ENCODE measurements at places on chromosomes 13 and 19.
A peak's percentile ranks its signal among the peaks of the same experiment; 100 is the strongest.

GRCh38 chr13:38862443-38862842, 128.2 kb downstream of the STOML3 start:
- no peak for DNase-seq

DNA sequence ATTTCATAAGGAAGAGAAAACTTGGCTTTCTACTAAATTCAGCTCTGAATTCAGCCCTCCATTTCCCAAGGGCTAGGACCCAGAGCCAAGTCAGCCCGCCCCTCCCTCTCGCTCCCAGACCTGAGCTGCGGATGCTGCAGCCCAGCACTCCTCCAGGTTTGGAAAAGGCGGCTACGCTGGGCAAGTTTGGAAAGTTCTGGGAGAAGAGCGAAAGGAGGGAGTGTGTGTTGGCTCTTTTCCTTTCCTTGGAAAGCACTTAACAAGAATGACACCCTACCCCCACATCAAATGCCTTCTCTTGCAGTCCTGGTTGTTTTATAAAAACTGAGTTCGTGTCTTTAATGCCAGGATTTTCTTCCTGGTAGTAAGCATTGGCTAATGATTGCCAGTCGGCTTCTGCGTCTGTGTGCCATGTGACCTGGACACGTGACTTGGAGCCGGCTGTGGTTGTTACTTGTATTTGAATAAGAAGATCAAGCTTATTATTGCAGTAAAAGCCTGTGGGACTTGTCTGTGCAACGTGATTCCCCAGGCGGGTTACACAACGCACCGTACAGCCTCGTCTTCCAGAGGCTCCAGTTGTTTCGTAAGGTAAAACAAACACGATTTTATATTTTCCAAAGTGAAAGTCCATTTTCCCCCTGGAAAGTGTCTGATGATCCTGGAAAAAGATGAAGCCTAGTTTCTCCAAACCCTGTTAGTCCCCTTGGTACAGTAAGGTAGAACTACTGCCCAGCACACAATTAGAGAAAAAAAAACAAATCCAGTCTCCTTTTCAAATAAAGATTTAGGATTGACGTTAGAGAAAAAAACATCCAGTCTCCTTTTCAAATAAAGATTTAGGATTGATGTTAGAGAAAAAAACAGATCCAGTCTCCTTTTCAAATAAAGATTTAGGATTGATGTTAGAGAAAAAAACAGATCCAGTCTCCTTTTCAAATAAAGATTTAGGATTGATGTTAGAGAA, 26.8 kb upstream of the UBE2L5 start:
- DNase-seq, result peak; percentile 82

- peak; percentile 40 for DNase-seq
Observed at GRCh38 chr19:10402441-10403038, 802 bp downstream of the CDC37 start.

DNA sequence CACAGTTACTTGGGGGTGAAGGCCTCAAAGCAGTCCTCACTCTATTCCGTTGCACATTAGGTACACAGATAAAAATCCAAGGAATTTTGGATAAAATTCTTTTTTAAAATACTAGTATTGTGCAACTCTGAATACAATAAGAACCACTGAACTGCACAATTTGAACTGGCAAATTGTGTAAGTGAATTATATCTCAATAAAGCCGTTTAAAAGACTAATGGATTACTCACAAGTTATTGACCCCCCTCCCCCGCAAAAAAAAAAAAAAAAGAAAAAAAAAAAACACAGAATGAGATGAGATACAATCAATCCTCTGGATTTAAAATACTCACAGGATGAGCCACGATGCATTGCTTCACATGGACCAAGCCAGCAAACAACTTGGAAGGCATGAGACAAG, 86.4 kb downstream of the CRYL1 start:
- no peak for DNase-seq

DNA sequence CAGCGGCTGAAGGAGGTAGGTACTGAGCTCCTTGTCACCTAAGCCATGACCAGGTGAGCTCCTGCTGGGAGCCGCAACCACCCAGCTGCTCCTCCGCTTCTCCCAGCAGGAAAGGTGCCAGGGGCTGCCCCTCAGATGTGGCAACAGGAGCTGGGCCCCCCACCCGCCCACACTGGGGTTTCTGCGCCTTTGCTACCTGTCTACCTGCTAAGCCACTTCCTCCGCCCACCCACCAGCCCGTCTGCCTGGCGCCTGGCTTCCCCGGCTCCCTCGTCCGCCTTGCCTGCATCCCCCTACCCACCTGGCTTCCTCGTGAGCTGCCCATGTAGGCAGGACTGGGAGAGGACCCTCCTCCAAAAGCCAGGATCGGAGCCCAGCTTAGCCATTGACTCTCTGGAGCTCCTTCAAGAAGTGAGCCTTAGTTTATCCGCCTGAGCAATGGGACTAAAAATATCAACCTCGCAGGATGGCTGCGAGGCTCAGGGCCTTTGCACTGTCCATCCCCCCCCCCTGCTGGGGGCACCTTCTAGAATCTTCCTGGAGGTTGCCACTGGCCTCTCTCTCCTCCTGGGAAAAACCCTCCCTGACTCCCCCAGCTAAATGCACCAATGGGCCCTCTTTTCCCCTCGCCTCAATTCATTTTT, 55.8 kb upstream of the KLF2 start:
- DNase-seq, result no peak

DNA sequence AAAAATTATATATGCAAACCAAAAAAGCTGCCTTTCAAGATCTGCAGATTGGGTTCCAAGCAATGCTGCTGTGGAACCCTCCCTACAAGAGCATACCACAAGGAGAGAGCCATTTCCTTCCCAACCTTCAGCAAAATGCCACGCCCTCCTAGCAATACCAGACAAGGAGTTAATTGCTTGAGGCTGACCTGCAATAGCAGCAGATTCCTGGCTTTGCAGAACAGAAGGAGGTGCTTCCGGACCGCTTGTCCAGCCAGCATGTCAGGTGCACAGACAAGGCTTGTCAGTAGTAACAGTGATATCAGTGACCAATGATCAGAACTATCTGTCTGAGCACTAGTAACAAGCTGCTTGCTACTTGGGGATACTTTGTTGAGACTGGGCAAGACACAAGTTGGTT, 301.6 kb downstream of the FGF14 start:
- DNase-seq, result no peak

DNA sequence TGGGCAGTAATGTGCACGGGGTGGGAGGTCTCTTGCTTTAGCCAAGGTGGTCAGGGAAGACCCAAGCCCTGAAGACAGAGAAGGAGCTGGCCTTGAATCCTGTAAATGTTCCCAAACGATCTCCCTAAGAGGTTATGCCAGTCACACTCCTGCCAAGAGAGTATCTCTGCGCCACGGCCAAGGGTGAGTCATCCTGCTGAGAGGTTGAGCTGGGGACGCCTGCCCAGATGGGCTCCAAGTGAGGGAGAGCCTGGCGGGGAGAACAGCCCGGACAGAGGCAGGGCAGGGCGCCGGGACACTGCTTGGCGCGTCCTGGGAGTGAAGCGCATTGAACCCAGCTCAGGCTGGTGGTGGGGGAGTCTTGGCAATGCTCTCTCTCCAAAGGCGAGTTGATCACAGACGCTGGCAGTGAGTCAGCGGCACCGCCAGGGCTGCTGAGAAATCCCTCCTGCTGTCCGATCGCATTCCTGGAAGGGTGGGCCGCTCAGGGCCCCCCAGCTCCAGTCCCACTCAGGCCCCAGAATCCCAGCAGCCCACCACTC, 16.4 kb downstream of the SULT2B1 start:
- DNase-seq, result peak; percentile 56

GRCh38 chr19:47057328-47057727, 8.9 kb upstream of the TMEM160 start:
- DNase-seq, result no peak

DNA sequence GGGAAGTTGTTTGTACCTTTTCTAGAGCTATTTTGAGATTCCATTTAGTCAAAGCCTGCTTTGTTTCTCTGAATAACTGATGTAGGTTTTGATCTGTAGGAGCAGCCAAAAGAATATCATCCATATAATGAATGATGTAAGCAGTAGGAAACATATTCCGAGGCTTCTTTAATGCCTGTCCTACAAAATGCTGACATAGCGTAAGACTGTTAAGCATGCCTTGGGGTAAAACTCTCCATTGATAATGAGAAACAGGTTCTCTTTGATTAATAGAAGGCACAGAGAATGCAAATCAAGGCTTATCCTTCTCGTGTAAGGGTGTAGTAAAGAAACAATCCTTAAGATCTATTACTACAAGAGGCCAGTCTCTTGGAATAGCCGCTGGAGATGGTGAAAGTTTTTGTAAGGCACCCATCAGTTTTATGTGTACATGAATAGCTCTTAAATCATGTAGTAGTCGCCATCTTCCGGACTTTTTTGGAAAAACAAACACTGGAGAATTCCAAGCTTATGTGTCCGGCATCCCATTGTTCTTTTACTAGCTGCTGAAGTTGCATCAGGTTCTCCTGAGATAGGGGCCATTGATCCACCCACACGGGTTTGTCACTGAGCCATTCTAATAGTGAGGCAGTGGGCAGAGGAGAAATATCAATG, 13.5 kb downstream of the FPR3 start:
- no peak for DNase-seq

GRCh38 chr13:28485551-28485950, 9.4 kb downstream of the FLT1 start:
- DNase-seq, result no peak

GRCh38 chr19:9991425-9992191, 18.7 kb downstream of the COL5A3 start:
- no peak for DNase-seq

- no peak for DNase-seq
Observed at GRCh38 chr13:42832341-42833096, 51.1 kb downstream of the FAM216B start.

GRCh38 chr13:27302643-27303262, 32.1 kb downstream of the RASL11A start:
- no peak for DNase-seq

GRCh38 chr19:41187884-41188279, 5.1 kb upstream of the CYP2S1 start:
- no peak for DNase-seq

GRCh38 chr19:3036119-3036976, 7.3 kb upstream of the TLE2 start:
- DNase-seq, result peak; percentile 91

DNA sequence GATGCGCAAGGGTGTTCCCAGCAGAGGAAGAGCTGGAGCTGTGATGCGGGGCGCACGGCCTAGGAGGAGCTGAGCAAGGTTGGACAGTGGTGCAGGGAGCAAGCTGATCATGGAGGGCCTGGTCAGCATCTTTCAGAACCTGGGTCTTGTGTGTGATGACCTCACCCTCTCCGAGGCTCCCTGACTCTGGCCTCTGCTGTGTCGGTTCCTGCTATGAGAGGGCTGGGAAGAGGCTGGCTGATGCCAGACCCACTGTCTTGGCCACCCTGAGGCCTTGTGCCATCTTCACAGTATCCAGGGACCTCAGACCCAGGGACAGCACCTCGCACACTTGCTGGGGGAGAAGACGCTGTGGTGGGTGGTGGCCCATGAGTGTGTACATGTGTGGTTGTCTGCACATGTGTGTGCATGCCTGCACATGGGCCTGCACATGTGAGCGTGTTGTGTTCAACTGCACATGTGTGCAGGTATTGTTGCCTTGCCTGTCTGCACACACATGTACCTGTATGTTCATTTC, 16.5 kb upstream of the C13orf46 start:
- no peak for DNase-seq

- no peak for DNase-seq
Observed at GRCh38 chr13:98848746-98849145, 96.3 kb upstream of the SLC15A1 start.

DNA sequence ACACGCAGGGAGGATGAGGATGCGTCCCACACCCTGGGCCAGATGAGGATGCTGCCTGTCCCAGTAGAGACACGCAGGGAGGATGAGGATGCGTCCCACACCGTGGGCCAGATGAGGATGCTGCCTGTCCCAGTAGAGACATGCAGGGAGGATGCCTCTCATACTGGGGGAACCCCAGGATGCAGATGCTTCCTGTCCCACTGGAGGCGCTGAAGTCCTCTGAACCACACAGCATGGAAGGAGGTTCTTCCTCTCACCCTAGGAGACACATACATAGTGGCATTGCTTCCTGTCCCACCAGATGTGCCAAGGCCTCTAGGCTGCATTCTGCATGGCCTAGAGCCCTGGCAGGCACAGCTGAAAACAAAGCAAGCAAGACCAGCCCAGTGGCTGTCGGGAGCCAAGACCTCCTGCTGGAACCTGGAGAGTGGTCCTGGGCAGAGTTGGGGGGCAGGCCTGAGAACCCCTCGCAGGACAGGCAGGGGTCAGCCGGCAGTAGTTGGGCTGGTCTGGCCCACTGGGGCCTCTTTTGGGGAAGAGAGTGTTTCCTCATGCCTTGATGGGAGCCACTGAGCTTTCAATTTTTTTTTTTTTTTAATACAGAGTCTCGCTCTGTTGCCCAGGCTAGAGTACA, 4.3 kb downstream of the HPN start:
- DNase-seq, result peak; percentile 75

GRCh38 chr13:59623206-59623915, 540.4 kb downstream of the DIAPH3 start:
- no peak for DNase-seq

GRCh38 chr13:112905619-112905989, 63.4 kb upstream of the MCF2L start:
- DNase-seq, result no peak

DNA sequence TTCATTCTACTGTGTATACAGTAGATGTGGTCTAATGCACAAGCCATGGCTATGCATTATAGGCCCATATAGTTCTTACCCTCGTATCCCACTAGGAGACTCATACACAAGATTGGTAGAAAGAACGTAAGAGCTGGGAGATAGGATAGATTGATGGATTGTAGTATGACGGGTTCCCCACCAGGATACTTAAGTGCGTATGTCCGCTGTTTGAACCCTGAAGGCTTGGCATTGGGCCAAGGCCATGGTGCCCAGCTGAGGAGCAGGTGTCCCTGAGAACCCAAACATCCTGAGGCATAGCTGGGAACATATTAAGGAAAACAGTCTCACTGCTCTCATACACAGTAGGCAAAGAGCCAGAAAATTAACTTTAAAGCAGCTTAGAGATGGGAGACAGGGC, 617.5 kb upstream of the KLF12 start:
- no peak for DNase-seq

- no peak for DNase-seq
Observed at GRCh38 chr13:46129955-46130618, 25.3 kb upstream of the CPB2 start.

- DNase-seq, result no peak
Observed at GRCh38 chr19:46787040-46787330, 1.4 kb downstream of the SLC1A5 start.

DNA sequence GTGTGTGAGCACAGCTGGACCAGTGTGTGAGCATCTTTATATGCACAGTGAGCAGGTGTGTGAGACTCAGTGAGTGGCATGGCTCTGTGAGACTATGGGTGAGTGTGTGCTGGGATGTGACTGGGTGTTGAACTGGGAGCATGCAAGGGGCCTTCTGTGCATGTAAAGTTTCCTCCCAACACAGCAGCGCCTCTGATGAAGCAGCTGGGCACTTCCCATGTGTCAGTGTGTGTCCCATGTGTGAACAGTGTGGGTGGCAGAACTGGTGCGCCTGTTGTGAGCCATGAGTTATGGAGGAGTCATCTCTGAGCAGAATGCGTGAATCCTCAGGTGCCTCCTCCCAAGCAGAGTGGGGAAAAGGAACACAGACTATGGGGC, 24.1 kb downstream of the LGALS16 start:
- DNase-seq, result no peak

- DNase-seq, result no peak
Observed at GRCh38 chr13:110305949-110306339, 1.0 kb downstream of the COL4A1 start.

- DNase-seq, result no peak
Observed at GRCh38 chr19:44499559-44499958, 763 bp downstream of the ZNF180 start.

GRCh38 chr19:44710483-44710882, 11.5 kb downstream of the CEACAM16 start:
- no peak for DNase-seq
